ENCODE measurements at places on chromosomes 11 and 22.
A peak's percentile ranks its signal among the peaks of the same experiment; 100 is the strongest.

DNA sequence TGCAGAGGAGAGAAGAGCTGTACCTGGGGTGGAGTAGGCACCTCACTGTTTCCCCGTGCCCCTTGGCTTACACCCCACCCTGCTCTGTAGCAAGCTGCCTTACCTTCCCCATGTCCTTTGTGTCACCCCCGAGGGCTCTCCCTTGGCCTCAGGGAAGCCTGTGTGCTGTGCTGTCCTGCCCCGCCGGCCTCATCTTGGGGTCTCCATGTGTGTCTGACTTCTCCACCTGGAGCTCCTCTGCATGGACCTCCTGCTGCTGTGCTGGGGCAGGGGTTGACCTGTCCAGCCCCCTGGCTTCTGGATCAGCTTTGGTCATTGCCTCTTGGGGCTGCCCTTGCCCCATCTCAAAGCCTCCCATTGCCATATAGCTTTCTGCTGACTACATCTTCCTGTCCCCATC is 59.8 kb downstream of the OSBP2 start:
- no peak for DNase-seq

- DNase-seq, result no peak
Measured at GRCh38 chr11:118143661-118144185, 8.9 kb downstream of the SCN4B start.

DNA sequence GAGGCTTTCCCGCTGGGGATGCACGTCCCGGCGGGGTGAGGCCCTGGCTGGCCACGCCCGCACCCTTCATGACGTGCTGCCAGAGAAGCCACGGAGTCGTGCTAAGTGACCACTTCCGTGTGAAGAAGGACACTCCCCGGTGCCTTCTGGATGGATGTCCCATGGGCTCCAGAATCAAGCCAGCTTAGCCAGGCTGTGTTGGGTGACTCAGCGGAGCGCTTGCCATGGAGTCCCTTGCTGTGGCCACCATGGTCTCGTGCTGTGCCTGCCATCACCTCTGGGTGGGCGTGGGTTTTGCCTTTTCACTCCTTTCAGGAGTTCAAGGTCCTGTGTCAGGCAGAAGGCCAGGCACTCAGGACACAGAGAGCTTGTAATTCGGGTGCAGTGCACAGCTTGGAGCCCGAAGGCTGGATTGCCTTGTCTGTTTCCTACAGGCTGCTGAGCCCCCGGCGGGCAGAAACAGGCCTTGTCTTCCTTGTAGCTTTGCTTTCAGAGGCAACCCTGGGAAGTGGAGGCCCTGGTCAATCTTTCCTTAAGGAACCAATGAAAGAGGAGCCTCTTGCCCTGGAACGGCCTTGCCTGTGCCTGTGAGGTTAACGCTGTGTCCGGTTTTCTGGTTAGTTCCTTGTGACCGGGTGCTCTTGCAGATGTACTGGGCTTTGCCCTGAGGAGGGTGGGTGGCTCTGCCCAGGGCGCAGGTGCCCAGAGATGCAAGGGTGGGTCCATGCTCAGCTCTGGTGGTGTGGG is 268.6 kb downstream of the TBC1D22A start:
- DNase-seq, result no peak

DNA sequence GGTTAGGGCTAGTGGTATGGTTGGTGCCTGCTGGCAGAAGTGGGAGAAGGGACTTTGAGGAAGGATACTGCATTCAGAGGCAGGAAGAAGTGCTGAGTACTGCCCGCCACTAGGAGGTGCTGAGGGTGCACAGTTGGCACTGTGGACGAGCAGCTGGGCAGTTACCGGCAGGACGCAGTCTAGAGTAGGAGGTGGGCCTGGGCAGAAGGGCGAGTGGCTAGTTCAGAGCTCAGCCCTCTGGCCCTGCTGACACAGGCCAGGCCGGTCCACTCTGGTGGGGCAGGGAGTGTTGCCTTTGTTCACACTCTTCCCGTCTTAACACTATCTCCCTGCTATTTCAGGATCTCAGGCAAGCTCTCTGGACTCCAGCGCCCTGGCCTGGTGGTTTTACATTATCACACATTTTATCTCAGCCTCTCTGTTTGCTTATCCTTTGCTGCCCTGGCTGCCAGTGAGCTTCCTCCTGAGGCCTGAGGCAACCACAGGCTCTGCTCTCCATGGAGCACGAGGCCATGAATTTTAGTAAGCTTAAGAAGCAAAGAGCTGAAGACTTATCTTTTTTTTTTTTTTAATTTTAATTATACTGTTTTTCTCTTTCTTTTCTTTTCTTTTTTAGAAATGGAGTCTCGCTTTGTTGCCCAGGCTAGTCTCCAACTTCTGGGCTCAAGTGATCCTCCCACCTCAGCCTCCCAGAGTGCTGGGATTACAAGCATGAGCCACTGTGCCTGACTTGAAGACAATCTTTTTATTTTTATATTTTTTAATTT is 26.9 kb downstream of the SNAP29 start:
- no peak for DNase-seq

GRCh38 chr11:68734111-68734510 is 17.2 kb downstream of the TESMIN start:
- DNase-seq, result peak; percentile 32

DNA sequence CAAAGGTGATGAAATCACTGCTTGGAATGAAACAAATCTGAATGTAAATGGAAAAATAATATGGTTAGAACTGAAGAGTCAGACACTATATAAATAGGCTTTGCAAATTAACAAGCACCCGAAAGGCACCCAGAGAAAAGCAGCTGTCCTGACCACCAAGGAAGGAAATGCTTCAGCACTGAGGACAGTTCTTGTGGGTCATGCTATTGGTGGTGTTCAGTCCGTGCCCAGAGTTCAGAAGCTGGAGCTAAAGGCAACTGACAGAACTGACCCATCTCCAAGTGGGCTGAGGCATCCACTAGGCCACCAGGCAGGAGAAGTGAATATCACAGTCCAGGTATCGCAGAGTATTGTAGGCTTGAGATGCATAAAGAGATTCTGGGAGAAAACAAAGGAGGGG is 208.9 kb downstream of the OPCML start:
- no peak for DNase-seq

DNA sequence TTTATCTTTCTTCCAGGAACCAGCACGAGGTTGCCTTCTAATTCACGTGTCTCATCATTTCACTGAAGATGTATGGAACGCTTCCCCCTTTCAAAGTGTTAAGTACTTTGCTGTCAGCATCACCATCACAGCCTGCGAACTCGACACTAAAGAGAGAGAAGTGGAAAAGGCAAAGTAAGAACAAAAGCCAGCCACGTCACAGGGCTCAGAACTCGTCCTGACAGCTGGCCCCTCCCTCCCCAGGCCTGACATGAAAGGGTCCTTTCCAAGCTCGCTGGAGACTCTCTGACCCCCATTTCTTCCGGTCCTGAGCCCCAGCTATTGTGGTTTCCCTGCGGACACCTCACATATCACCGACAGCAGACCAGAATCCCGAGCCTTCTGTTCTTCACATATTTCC is 177.8 kb upstream of the NTM start:
- DNase-seq, result no peak

- no peak for DNase-seq
Measured at GRCh38 chr22:48945621-48946458, 881.8 kb downstream of the BRD1 start.

GRCh38 chr11:108938604-108939003 is 273.7 kb downstream of the DDX10 start:
- DNase-seq, result no peak

- no peak for DNase-seq
Measured at GRCh38 chr22:37907036-37907954, 1.2 kb downstream of the MICALL1 start.

GRCh38 chr11:63619967-63620366 is 5.7 kb upstream of the PLAAT3 start:
- DNase-seq, result no peak

- DNase-seq, result no peak
Measured at GRCh38 chr11:7531011-7531410, 17.2 kb downstream of the PPFIBP2 start.

GRCh38 chr22:46104170-46104880 is 46.0 kb upstream of the PPARA start:
- no peak for DNase-seq

DNA sequence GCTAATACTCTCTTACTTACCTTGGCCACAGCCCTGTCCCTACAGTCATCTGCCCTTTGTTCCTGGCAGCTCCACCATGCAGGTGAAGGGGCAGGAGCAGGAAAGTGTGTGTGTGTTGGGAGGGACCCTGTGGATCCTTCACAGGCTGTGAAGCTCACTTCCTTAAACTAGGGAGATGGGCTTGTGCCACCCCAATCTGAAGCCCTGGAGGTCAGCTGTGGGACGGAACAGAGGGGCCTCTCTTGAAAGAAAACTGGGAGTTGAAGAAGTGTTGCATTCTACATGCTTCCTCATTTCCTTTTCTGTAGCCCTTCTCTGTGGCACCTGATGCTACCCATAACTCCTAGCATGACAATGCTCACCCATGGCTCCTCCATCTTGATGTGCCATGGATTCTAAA is 11.7 kb downstream of the FADS1 start:
- peak; percentile 55 for DNase-seq

DNA sequence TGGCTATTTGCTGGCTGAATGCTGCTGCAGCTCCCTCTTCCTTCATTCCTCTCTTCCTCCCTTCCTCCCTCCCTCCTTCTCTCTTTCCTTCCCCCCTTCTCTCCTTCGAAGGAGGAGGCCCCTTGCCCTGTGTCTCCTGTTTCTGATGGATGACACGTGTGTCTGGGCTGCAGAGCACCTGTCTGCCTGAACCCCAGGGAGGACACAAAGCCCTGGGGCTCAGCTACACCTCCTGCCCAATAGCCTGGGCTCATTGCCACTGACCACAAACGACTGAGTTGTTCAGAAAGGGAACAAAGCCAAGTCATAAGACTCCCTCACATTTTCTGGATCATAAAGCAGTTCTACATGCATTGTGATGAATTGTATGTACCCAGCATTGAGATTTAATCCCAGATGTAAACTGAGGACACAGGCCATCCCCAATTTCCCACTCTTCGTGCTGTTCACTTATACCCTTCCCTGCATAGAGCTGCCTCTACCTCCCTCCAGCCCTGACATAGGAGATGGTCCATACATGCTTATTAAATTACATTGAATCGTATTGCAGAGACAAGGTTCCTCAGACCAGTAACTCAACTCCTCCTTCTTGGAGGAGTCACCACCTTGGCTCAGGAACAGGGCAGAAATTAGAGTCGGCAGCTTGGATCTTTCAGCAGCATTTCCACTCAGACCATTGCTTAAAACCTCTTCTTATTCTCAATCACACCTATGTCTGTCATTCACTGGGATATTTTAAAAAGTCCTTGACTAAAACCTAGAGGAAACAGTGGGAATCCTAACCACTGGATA is 1.2 kb downstream of the CSRP3 start:
- peak; percentile 18 for DNase-seq

GRCh38 chr11:15453211-15453765 is 338.6 kb downstream of the INSC start:
- no peak for DNase-seq

- no peak for DNase-seq
Measured at GRCh38 chr22:26430600-26430999, 1.5 kb downstream of the ASPHD2 start.

- no peak for DNase-seq
Measured at GRCh38 chr22:39925909-39926679, 25.2 kb downstream of the GRAP2 start.

DNA sequence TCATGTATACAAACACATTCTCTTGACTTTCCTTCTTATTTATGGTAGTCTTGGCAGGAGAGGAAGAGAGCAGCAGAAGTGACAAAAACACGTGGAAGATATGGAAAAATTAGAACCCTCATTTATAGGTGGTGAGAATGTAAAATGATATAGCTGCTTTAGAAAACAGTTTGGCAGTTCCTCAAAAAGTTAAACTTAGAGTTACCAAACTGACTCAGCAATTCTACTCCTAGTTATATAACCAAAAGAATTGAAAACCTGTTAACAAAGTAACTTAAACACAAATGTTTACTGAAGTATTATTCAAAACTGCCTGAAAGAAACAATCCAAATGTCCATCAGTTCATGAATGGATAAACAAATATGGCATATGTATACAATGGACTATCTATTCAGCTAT is 16.8 kb downstream of the NUCB2 start:
- no peak for DNase-seq

DNA sequence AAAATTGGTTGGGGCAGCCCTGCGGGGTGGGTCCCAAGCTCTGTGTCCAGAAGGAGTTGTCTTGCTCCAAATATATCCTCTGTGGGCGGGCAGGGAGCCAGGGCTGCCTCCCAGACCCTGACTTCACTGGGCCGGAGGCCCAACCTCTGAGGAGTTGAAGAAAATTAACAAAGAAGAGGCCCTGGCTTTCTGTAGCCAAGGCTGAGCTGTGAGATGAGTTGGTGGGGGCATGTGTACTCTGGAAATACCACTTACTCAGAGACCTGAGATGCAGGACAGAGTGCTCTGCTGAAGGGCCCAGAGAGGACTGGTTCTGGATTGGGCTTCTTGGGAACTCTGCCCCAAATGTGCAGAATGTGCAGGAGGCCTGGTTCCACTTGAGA is 96.3 kb downstream of the SWAP70 start:
- no peak for DNase-seq

DNA sequence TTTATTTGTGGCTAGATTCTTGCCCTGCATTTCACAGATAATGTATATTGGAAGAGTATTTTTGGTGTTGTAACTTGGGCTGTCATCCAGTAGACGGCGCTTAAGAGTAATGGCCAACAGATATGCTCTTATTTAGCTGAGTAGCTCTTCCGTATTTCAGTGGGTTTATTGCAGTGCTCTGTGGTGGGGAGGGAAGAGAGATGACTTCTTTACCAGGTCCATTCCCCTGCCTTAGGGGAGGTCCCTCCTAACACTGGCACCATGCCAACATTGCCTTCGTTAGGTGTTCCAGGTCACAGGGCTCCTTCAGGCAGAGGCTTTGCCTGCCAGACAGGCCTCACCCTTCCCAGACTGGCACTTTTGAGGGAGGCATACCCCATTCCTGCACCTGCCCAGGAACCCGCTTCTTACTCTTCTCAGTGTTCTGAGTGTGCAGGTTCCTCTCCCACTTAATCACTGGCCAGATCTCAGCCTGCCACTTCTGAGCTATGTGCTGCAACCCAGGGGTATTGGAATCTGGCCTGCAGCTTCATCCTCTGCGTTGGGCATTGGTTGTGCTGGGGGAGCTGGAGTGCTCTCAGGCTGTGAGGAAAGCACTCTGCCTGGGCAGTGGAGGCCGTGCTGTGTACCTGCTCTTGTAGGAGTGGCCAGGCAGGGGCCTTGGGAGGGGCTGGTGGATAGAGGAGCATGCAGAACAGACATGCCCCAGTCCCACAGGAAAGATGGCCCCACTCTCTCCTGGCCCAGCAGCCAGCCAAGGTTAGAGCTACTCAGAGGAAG is 29.4 kb upstream of the SLN start:
- peak; percentile 43 for DNase-seq

DNA sequence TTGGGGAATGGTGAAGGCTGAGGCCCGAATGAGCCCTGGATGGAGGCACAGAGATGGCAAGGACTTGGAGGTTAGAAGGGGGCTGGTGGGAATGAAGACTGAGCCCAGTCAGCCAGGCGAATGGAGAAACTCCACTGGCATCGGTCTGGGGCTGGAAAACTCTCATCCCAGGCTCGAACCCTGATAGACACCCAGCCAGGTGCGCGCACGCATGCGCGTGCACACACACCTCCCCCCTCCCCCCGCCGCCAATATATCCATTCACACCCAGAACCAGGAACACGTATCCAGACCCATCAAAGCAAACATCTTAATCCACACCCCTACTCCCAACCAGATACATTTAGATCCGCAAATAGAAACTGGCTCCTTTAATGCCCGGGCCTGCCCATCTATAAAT is 139.3 kb downstream of the CEP164 start:
- no peak for DNase-seq

- no peak for DNase-seq
Measured at GRCh38 chr11:85694385-85694980, 8.5 kb upstream of the CCDC89 start.

- DNase-seq, result no peak
Measured at GRCh38 chr22:50016988-50017700, 4.6 kb upstream of the IL17REL start.

All from HL-60 (cell line).